Activated CD8-positive, alpha-beta memory T cell treated with anti-CD3 and anti-CD28 coated beads for 1 hour (primary cell): ENCODE measurements at places on chromosomes 4 and X.
A peak's percentile ranks its signal among the peaks of the same experiment; 100 is the strongest.

GRCh38 chrX:79336869-79337815 is 30.0 kb downstream of the ITM2A start:
- DNase-seq, result no peak

DNA sequence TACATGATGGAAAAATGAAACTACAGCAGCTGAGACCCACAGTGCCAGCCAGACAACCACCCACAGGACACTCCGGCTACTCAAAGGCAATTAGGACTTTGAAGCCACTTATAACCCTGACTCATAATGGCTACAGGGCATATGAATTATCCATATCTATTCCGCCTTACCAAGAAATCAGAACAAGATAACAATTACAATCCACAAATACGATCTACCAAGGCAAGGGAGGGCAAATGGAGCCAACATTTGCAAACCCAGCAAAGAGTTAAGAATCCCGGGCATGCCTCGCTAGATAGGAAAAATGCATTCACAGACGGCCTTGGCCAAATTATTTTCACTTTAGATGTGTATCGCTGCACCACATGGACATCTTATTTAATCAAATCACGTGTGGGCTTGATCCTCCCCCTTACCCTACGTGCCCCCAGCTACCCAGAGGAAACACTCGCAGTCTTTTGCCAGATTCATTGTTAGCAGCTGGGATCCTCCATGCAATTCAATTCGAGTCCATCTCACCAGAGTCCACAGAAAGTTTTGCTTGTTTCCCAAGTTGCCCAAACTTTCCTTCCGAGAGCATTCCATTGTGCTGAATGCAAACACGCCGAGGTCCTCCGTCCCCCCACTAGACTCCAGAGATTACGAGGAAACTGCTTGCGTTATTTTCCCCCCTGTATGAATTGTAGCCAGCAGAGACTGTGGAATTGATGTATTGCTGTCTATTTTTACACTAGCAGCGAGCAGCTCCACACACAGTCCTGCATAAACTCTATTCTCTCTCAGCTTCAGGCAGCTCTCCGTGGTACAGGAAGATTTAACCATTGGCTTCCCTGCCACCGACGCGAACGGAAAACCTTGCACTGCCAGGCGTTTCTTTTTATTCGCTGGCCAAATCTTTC is 1.2 kb downstream of the PPARGC1A start:
- DNase-seq, result no peak

GRCh38 chr4:59664771-59665170 is 1535.4 kb upstream of the ADGRL3 start:
- no peak for DNase-seq

DNA sequence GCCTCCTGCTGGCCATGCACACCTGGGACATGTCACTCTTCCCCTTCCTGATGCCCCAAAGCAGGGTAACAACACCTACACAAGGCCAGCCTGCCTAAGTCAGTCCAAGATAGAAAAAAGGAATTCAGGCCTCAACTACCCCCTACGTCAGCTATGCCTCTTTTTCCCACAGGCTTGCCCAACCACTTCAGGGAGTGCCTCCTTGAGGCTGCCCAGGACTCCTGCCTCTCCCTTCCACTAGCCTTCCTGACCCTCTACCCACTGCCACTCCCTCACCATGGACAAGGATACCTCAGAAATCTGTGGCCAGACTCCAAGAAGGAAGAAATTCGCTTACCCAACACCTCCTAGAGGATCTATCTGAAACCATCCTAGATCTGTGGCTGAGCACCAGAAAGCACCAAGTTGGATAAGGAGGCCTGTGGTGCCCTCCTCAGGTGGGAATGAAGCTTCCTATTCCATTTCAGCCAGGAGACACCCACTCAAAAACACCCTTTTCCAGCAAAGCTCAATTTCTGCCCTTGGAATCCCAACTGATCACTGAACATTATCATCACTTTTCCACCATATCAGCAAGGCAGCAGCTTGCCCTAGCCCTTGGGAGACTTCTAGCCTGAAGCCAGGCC is 1.8 kb downstream of the KDM5C start:
- no peak for DNase-seq

DNA sequence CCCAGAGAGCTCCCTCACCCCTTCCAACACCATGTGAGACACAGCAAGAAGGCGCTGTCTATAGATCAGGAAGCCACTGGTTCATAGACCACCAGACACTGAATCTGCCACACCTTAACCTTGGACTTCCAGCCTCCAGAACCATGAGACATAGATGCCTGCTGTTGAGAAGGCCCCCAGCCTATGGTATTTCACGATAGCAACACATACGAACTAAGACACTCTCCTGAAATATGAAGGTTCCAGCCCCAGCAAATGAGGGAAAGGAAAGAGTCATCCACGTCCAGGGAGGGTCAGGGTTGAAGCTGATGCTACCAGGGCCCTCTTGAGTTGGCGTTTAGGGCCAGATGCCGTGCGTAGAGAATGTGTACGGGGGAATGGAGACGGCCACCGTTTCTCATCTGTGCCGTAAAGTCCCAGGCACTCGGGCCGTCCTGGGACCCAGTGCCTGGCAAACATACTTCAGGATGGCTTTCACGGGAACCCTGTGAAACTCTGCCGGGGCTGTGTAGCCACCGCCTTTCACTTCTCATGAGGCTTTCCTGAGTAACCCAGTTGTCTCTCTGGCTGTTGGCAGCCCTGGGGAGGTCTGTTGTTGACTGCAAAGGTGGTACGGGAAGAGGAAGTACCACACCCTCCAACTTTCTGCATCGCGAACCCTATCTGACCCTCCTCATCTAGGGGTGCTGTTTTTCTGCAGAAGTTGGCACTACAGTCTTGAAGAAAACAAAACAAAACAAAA is 17.7 kb upstream of the P2RY8 start:
- no peak for DNase-seq

DNA sequence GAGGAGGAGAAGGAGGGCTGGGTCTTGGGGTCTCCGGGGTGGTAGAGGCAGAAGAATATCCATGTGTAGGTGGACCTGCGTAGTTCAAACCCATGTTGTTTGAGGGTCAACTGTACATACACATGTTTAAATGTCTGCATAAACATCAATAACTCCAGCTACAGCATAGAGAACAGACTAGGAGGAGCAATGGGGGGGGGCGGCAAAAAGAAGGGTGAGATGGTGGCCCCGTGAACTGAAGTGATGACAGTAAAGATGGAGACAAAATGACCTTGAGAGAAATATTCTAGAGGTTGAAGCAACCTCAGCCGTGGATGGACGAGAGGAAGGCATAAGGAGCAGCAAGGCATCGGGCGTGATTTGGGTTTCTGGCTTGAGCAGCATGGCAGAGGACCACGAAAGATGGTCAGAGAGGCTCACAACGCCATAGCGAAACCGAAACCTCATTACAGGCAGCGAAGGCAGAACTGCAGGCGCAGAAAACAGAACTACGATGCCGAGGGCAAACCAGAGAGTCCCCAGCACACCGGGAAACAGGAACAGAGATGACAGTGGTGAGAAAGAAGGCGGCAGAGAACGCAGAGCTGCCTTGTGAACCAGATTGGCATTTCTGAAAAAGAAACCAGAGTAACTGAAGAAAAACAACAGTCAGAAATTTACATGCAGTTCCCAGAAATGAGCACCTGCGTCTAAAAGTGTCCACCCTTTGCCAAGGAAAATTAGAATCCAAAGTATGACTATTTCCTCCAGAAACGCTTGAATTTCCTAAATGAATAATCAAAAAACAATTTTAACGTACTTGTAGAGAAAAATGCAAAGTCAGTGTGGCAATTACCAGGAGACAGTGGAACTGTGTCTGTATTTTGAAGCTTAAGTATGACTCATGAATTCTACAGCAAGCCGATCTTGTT is 50.3 kb upstream of the ENPP6 start:
- peak; percentile 30 for DNase-seq

- DNase-seq, result no peak
Measured at GRCh38 chr4:25938787-25939186, 24.8 kb downstream of the SMIM20 start.
